ENCODE measurements at places on chromosomes 2 and 18. TPM values are rescaled to one million over a fixed set of nuclear protein-coding genes. Genes with fewer than 3 reads are reported as not detected.

PTPRM gene
- polyA plus RNA-seq = 104 TPM

RIOK3 gene
- 83.7 TPM for polyA plus RNA-seq

GRCh38 chr2:229945975-229946374 lies 23.7 kb downstream of the FBXO36 start:
- no peak for DNase-seq

- DNase-seq = no peak
Measured at GRCh38 chr2:38156436-38156835, 80.5 kb upstream of the CYP1B1 start.

DNA sequence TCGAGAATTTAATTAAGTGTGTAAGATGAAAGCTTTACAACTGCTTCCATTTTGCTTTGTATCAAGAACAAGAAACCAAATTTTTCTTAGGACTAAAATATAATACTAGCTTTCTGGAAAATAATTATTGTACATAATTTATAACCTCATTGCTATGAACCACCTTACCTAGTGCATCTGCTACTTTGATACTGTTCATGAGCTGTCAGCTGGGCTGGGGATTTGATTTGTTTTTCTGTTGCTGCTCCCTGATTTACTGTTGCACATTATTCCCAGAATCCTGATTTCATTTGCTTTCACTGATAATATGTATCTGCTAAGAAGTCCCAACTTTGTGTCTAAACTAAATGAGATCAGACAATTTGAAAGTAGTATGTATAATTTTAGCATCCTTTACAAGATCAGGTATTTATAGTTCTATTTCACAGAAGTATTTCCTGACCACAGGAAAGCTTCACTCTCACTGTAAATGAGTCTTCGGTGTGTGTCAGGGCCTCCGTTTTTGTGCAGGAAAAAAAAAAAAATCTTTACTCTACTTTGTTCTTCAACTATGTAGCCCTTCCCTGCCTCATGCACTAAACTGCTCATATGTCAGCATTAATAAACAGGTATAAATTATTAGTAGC lies 105.6 kb upstream of the CCDC150 start:
- DNase-seq = no peak

- DNase-seq = no peak
Measured at GRCh38 chr2:207334301-207334623, 168.5 kb upstream of the KLF7 start.
